ENCODE measurements at places on chromosomes 12 and 14. TPM values are rescaled to one million over a fixed set of nuclear protein-coding genes. Genes with fewer than 3 reads are reported as not detected.

RNASE7 gene
- total RNA-seq: not detected

DNA sequence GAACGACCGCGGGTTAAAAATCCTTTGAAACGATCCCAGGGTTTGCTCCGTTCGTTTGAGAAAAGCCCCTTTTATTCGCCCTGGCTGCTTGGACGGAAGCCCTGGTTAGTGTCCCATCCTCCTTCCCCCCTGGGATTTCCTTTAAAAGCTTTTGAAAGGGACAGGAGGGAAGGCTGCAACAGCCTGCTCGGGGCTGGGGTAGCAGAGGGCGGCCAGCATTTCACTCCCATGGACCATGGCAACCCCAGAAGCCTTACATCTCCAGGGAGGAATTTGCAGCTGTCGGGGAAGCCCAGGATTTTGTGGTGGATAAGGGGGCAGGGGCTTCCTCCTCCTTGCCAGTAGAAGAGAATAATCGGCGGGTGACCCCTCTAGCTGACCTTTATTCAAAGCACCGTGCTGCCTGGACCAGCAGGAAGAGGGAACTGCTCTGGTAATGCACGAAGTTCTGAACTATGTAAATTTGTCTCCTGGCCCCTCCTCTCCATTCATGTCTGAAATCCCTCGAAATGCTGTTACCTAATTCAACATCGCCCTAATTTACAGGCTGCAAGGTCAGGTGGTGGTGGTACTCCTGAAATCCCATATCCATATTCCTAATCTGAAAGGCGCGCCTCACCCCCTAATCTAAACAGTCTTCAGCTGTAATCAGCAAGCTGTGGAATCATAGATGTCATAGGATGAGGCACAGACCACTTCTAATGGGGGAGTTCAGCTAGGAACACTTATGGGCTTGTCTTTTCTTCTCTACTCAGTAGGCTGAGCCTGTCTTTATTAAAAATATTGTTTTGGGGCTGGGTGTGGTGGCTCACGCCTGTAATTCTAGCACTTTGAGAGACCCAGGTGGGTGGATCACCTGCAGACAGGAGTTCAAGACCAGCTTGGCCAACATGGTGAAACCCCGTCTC is 1.0 kb upstream of the CLIP1 start:
- DNase-seq: no peak

MSI1 gene
- total RNA-seq: 0.32 TPM

GLIPR1L1 gene
- total RNA-seq: not detected

SPTSSA gene
- 18.2 TPM for total RNA-seq

DNA sequence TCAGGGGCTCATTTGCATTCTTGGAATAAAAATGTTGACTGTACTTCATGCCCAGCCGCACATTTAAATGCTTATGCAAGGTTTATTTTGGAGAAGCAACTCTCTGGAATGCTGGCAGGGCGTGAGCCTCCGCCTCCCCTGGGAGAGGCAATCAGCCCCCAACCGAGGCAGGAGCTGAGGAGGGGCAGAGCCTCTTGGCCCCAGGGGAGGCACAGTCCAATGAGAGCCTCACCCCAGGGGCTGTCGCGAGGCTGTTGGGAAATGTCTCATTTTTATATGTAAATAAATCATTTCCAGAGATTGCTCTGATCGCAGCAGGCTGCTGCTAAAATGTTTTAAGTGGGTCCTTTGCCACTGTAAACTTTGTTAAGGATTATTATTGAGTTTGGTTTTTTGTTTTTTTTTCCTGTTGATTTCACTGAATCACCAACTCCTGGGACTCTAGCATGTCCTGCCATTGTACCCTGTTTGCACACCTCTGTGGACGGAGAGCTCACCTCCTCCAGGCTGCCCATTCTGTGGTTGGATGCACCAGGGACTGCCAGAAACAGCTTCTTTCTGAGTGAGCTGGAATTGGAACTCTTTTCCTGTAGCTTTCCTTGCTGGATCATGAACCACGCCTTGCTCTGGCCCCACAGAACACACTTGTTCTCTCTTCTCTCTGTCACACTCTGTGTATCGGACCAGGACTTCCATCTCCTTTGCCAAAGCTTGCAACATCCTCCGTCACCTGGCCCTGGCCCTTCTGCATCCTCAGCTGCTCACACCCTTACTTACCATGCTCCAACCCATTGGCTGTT is 46.9 kb upstream of the FAM181A start:
- DNase-seq: no peak

DPF3 gene
- 2.2 TPM for total RNA-seq

DNA sequence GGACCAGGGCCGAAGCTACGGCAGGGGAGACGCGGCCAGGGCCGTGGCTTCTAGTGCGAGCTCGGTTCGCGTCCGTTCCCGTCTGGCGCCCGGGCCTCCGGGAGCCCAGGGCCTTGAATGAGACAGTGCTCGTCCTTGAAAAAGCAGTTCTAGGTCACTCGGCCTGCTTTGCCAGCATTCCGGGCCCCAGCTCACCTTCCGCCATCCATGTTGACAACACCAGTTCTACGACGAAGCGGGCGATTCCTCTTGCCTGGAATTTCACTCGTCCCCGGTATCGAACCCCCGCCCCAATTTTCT is 4.5 kb downstream of the OR10AD1 start:
- DNase-seq: peak; percentile 82

C12orf60 gene
- total RNA-seq: 1.1 TPM

DNA sequence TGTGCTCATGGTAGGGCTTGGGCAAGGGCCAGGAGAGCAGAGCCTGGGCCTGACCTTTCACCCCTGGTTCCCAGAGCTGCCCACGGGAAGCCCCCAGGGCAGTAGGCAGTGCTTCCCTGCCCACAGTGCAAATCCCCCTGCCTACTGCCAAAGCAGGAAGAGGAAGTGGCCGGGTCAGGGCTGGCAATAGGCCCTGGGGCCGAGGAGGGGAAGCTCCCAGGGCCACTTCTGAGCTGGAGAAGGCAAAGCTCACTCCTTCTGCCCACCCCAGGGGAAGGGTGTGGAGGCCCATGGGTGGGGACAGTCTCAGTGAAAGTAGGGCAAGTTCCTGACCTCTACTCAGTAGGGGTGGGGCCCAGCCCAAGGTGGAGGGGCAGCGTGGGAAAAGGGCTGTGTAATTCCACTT is 5.4 kb upstream of the NR4A1 start:
- DNase-seq: peak; percentile 77

GRCh38 chr12:2011643-2012607 is 7.7 kb upstream of the DCP1B start:
- DNase-seq: no peak

GRCh38 chr12:57483466-57483865 is 3.8 kb upstream of the ARHGAP9 start:
- DNase-seq: no peak

GRCh38 chr14:103001651-103002396 is 55.5 kb downstream of the CDC42BPB start:
- no peak for DNase-seq

DNA sequence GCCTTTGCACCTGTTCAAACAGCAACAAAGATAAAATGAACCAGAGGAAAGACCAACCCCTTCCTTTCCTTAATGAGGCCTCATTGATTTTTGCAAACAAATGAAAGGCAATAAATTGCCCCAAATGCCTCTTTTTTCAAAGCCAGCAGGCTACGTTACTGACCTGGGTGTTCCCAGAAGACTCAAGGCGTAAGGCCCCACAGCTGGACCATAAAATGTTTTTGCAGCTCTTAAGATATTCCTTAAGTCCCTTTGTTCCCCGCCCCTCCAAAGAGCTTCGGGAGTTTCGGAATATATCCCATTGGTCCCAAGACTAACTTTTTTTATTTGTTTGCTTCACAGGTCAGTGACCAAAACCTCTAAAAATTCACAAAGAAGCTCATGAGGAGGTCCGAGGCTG is 462.9 kb upstream of the PRICKLE1 start:
- no peak for DNase-seq

ACOT4 gene
- total RNA-seq: 1.3 TPM

DNA sequence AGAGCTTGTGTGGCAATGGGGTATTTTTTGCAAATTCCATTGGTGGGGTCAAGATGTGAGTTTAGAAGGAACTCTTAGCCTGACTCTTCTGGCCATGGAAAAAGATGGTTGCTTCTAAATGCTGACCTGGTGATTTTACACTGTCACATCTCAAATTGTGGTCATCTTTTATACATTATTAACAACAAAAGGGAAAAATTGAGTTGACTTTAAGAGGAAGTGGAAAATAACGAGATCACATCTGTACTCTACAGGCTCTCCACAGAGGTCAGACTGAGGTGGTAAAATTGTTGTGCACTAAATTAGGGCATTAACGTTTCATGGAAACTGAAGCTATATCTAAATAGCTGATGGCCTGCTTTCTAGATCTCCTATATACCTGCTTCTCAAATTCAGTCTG is 44.7 kb downstream of the PTPN11 start:
- DNase-seq: no peak

DNA sequence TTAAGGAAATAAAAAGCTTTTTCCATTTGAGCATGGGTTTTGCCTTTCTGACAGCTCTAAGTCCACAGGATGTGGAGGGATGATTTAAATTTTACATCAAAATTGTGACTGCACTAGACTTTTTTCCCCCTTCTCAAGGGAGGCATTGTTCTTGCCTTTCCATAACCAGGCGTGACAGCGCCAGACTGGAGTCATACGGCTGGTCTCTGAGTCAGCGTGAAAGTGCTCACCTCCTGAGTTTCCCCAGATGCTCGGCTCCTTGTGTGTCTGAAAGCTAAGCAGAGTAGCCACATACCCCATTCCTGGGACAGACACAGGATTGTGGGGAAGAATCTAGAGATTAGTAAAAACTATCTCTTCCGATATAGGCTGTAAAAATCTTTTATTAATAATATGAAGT is 43.1 kb downstream of the SOX5 start:
- no peak for DNase-seq

PUS7L gene
- 13.7 TPM for total RNA-seq

DNA sequence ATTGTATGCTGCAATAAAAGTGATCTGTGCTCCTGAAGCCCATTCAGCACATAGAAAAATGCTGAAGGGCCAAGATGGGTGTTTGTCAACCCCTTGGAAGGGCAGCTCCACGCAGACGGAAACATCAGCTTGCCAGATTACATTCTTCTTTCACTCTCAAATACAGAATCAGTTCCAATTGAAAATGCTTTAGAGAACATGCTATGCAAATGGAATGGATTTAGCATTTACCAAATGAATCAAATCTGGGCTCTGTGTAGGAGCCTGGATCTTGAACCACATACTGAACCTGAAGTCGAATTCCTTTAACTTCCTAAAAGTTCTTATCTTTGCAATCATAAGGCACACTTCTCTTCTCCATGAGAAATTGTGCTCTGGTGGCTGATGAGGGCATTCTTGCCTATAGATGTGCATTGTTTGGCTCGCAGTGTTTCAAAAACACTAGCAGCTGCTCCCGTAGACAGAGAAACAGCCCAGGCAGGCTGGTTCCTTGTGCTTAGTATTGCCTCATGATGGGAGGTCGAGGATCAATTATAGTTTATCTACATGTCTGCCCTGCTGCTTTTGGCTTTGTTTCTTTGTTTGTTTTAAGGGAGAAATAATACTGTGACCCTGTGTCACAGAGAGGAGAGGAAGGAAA is 489.8 kb upstream of the FLRT2 start:
- no peak for DNase-seq

DNA sequence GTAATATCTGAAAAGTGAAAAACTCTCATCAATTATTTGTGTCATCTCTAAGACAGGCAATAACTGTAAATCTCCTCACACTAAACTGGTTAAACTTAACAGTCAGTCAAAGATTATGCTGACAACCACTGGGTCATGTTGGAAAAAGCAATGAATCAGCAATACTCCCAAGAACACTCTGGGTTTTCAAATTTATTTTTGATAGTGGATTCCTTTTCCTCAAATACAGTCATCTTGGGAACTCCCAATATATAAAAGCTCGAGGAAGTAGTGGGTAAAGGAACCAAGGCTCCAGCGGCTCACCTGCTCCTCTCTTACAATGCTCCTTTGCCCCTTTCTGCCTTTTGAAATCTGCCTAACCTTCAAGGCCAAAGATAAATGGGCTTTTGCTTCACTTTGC is 70.0 kb downstream of the ARMH4 start:
- DNase-seq: no peak

CFAP251 gene
- 2.8 TPM for total RNA-seq

- DNase-seq: peak; percentile 42
Observed at GRCh38 chr12:52322069-52322468, 871 bp upstream of the KRT83 start.
